Hindlimb muscle (tissue), 1 donor: ENCODE measurements at places on chromosomes 2 and 18.

GRCh38 chr2:6917761-6918421 is 679 bp downstream of the RNF144A start:
- no peak for DNase-seq

- DNase-seq = no peak
These were observed 148.8 kb upstream of the ZNF236 start for GRCh38 chr18:76673281-76674185.

DNA sequence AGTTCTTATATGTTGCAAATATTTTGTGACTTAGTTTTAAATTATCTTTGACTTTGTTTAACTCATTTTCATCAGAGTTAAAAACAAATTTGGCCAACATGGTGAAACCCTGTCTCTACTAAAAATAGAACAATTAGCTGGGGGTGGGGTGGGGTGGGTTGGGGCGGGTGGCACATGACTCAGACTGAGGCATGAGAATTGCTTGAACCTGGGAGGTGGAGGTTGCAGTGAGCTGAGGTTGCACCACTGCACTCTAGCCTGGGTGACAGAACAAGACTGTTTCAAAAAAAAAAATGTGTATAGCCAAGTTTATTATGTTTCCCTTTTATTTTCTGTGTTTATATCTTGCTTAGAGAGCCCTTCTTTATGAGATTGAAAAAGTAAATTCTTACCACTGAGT is 14.2 kb upstream of the LIPG start:
- no peak for DNase-seq

- no peak for DNase-seq
These were observed 285.7 kb upstream of the DCC start for GRCh38 chr18:52054324-52054723.

DNA sequence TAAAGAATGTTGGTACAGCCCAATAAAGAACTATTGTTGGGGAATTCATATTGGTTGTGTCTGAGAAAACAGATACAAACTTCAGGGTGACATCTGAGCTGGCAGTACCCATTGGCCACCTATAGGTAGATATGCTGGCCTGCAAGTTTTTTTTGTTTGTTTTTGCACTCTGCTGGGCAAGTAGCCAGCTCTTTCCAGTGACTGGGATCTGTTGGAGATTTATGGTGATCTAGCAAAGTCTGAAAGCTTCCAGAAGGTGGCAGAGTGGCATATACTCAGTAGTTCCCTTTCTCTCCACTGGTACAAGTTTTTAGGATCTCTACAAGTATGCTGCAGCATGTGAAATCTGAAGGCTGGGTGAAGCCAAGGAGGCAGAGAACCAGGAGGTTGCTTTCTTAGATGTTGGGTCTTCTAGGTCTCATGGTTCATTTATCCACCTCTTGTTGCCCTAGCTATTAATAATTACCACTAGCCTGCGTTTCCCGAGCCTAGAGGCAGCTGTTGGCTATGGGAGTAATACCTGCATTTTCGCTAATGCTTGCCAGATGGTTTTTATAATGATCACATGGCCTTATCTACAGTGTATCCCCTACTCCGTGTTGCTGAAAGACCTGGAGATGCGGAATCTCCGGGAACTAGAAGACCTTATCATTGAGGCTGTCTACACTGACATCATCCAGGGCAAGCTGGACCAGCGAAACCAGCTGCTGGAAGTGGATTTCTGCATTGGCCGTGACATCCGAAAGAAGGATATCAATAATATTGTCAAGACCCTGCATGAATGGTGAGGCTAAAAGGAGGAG is 9.5 kb downstream of the COPS7B start:
- DNase-seq = no peak

DNA sequence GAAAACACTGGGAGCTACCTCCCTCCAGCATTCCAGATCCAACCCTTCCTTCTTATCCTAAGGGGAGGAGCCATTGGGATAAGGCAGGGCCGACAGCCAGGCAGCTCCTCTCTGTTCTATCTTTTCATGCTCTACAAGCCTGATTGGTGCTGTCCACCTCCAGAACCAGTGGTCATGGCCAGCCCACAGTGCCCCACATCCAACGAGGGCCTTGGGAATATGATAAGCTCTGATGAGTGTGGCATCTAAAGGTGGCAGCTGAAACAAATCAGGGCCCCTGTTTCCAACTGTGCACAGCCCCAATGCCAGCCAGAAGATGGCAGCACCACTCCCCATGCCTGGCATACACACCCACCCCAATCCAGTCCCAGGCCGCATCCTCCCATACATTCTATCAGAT is 329.3 kb downstream of the C1D start:
- no peak for DNase-seq

- no peak for DNase-seq
These were observed 329.3 kb downstream of the TXNL1 start for GRCh38 chr18:56309104-56309503.
